ENCODE measurements at places on chromosomes 11 and 22.

- DNase-seq: no peak
These were observed at the start of gene TTLL8 for GRCh38 chr22:50058061-50058905. Gene TTLL8, minus strand, starts transcription at chr22:50058298.

DNA sequence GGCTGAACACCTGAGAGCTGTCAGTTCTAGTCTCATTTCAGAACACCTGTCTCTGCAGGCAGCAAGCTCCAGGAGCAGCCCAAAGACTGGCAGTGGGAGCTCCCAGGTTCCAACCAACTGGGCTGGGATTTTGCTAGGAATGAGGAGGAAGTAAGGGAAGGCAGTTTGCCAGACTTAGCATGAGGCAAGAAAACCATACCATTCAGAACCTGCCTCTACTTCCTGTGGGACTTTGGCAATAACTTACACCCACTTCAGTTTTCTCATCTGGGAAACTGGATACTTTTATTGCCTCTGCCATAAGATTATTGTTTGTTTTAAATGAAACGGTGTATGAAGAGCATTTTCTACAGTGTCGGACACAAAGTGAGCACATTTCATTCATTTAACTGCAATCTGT, 363.7 kb upstream of the ISX start:
- DNase-seq: no peak

- no peak for DNase-seq
These were observed 2.9 kb downstream of the ZP1 start for GRCh38 chr11:60870276-60870675.

DNA sequence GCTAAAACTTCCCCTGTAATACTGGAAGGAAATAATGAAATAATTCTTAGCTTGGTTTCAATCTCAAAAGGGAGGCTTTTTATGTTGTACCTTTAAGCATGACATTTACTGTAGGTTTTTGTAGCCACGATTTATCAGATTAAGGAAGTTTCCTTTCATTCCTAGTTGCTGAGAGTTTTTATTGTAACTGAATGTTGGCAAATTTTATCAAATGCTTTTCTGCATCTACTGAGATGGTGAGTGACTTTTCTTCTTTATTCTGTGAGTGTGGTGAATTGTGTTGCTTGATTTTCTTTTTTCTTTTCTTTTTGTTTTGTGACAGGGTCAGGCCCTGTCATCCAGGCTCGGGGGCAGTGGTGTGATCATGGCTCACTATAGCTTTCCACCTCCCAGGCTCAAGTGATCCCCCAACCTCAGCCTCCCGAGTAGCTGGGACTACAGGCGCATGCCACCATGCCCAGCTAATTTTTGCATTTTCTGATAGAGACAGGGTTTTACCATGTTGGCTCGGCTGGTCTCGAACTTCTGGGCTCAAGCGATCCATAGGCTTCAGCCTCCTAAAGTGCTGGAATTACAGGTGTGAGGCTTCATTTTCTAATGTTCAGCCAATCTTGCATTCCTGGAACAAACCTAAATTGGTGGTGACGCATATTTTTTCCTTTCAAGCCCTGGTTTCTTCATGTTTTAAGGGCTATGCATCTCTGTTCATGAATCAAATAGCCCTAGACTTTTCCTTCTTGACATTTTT, 26.2 kb downstream of the SUSD2 start:
- no peak for DNase-seq

DNA sequence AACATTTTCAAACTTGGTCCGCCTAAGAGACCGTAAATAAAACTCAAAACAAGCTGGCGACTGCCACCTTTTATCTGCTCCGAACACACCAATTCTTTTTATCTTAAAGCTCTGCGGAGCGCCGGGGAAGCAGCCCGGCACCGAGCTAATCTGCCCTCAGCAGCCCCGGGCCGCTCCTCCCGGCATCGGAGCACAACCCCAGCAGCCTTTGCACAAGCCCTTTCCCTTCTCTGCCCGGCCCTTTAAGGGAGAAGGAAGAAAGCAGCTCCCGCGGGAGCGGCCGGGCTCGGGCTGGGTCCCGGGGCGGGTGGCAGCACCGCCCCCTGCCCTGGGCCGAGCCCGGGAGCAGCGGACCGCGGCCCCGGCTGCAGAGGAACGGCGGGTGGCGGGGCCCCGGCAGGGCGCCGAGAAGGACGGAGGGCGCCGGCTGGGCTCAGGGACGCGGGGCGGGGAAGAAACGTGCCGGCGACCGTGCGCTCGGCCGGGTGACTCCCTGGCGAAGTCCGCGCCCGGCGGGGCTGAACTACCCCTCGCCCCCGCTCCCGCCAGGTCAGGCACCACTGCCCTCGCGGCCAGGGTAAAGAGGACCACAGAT, 133.6 kb upstream of the C11orf58 start:
- DNase-seq: peak; percentile 62

GRCh38 chr11:126132319-126132718, 69.7 kb upstream of the CDON start:
- DNase-seq: no peak

GRCh38 chr11:111367411-111368284, 11.4 kb downstream of the POU2AF1 start:
- DNase-seq: no peak

- no peak for DNase-seq
These were observed 53.4 kb downstream of the SCGB1A1 start for GRCh38 chr11:62472063-62472884.

DNA sequence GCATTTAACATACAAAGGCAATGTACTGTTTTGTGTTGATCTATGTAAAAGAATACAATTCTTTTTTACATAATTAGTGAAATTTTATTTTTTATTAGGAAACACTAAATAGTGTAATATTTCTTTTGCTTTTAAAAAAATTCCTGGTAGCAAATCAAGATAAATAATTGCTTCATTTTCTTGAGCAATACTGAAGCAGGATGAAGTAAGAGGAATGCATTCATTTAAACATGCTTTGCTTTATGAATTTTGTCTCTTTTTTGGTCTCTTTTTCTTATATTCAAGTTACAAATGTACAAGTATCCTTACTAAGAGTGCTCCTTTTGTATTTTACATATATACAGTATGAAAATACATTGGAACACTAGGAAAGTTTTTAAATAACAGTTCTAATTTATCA, 144.4 kb upstream of the TEAD1 start:
- no peak for DNase-seq

- DNase-seq: no peak
These were observed 11.7 kb downstream of the SAA1 start for GRCh38 chr11:18277565-18278271.

DNA sequence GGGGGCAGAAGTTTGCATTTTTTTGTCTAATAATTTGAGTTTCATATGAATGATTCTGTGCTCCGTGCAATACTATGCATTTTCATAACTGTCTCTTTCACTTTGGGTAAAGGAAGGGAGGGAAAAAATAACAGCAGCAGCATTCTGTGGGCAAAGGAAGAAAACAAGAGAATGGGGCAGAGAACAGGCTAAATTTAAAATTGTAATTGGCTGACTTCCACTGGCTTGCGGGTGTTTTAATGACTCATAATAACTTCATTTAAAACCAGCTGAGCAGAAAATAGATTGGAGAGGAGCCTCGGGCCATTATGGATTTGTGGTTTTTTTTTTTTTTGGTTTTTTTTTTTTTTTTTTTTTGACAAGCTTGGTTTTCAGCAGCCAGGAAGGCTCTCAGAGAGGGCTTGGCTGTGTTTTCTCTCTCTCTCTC, 107.4 kb downstream of the ZBTB16 start:
- no peak for DNase-seq

DNA sequence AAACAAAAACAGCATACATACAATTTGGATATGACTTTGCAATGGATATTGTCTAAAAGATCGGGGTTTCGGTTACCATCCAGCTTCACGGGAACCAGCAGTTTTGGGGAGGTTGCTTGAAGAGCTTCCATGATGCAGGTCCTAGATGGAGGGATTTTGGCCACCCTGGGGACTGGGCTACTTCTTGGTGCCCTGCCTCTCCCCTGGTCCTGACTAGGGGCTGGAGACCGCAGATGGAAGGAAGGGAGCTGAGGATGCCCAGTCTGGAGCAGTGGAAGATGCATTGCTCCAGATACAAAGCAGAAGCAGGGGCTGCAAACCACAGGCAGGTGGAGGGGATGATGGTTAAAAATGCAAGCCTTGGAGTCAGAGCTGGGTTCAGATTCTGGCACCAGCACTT, 13.5 kb downstream of the SOX10 start:
- no peak for DNase-seq

GRCh38 chr11:88398372-88398771, 60.8 kb upstream of the CTSC start:
- DNase-seq: no peak

DNA sequence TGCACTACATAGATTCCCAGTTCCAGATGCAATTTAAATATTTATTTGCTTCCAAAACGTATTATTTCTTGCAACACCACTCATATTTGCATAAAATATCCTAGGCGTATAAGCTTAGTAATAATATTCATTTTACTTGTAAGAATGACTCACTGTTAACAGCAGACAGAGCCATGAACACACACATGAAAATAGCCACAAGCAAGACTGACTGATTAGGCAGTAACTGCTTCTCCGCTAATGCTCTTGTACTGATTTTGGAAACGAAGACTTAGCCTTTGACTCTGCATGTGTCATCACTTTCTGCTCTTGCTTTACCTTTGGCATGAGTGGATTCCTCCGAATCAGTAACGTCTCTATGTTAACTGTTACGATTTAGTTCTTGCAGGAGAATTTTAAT, 6.0 kb downstream of the OR10Q1 start:
- DNase-seq: no peak

- no peak for DNase-seq
These were observed 78.3 kb downstream of the CTTN start for GRCh38 chr11:70476669-70477068.

- no peak for DNase-seq
These were observed 178.8 kb upstream of the MTMR2 start for GRCh38 chr11:96102664-96103078.

DNA sequence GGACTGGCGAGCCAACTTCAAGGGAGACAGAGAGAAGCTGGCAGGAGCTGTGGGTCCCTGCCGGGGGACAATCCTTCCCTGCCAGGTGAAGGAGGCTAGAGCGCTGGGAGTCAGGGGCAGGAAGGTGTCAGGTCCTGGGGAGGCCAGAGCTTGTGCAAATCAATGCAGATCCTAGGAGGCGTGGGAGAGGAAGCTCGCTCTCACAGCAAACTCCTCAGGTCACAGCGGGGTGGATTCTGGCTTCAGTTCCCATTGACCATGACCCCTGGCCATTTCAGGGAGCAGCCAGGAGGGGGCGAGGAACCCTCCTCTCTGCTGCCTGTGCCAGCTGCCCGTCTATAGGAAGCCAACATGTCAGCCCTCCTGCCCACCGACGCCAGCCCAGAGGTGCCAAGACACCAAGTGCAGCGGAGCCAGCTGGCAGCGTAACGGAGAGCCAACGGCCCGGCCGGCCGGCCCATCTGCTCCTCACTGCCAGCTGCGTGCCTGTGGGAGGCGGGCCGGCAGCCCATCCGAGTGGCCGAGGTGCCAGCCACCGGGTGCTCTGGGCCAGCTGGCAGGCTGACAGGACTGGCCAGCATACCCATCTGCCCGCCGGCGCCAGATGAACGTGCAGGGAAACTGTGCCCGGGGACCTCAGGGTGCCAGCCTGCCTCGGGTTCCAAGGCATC, 374.8 kb downstream of the MIAT start:
- DNase-seq: peak; percentile 55

- no peak for DNase-seq
These were observed 52.6 kb downstream of the SWAP70 start for GRCh38 chr11:9716275-9717039.

DNA sequence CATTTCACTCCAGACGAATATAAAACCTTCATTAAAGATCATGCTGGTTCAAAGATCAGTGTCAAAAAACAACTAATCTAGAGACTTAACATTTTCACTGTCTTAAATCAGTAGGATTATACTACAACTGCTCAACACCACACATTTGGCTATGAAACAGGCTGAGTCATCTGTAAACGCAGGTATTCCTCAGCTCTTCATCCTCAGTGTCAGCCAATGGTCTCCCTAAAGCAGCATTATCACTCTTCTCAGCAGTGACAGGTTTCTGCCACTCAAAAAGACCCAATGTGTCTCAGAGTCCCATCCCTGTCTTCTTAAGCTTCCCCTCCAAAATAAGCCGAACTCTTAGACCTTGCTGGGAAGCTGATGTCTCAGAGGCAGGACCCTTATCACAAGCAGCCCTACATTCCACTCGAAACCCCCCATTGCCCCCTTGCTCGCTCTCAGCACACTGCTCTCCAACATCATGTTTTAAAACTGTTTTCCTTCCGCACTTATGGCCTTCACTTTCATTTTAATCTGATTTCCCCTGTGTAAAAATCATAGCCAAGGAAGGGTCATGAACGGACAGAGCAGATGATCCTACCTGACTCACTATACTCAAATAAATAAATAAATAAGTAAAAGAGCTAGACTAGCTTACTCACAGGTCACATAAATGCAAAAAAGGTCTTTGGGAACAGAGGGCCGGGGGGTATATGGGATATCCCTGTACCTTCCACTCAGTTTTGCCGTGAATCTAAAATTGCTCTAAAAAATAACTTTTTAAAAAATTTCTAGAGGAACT, 23.0 kb downstream of the CDON start:
- DNase-seq: no peak

- peak; percentile 75 for DNase-seq
These were observed 4.6 kb downstream of the CHRDL2 start for GRCh38 chr11:74726547-74727182.

DNA sequence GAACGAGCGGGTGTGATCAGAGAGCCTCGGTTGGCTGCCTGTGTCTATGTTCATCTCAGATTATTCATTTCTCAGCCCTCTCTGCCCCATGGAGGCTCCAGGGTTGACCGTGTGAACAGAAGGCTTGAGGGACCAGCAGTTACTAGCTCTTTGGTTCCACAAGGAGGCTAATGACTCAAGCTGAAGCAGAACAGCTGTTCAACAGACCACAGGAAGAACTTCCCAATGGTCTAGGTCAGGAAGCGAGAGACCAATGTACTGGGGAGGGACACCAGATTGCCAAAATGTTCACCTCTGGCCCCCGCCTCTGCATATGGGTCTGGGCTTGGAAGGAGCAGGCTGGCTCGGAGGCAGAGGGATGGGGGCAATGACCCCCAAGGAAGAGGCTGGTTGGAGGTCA, 14.7 kb upstream of the PDE2A start:
- no peak for DNase-seq

GRCh38 chr11:125886997-125887372, 483 bp upstream of the HYLS1 start:
- peak; percentile 37 for DNase-seq

GRCh38 chr11:19499999-19500398, 212.6 kb upstream of the NAV2 start:
- no peak for DNase-seq
